ENCODE measurements at places on chromosomes 1 and 21.

DNA sequence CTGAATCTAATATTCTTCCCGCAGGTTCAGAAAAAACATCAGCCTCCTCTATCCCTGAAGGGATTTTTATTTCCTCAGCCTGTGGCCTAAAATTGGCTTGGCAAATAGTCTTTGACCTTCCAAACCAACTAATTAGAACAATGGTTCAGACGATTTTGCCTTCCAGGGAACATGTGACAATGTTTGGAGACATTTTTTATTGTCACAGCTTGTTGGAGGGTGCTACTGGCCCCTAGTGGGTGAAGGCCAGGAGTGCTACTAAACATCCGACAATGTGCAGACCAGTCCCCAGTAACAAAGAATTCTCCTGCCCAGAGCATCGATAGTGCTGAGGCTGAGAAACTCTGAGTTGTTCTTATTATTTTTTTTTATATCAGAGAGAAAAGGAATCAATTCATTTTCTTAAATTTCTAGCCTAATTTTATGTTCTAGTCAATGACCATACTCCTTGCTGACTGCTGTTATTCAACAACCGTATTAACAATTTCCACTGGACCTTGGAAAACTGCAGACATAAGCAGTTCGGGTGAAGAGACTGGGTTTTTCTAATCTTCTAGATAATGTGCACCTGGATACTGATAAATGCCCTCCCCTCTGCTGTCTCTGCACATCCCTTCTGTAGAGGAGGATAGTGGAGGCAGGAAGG is 280.7 kb downstream of the LMX1A start:
- peak; percentile 8 for DNase-seq

- no peak for DNase-seq
Observed at GRCh38 chr21:35476621-35477395, 427.7 kb upstream of the RUNX1 start.

GRCh38 chr1:41240781-41241353 is 1.2 kb downstream of the SCMH1 start:
- no peak for DNase-seq

GRCh38 chr1:207034208-207034607 is 1.7 kb upstream of the C1orf116 start:
- no peak for DNase-seq

GRCh38 chr21:34997294-34997693 is 51.8 kb downstream of the RUNX1 start:
- DNase-seq, result no peak

DNA sequence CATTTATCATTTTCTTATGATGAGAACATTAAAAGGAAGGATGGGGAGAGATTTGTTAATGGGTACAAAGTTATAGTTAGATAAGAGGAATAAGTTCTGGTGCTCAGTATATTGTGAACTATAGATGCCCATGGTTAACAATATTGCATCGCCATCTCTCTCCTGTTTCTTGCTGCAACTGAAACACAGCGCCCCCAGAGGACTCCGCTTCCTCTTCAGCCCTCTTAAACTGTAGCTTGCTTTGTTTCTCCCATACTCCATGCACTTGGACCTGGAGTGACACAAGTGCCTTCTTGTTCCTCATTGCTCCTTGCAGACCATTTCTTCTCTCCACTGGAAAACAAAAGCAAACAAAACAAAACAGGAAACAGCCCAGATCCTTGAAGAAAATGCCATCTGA is 70.1 kb upstream of the NTPCR start:
- peak; percentile 16 for DNase-seq

DNA sequence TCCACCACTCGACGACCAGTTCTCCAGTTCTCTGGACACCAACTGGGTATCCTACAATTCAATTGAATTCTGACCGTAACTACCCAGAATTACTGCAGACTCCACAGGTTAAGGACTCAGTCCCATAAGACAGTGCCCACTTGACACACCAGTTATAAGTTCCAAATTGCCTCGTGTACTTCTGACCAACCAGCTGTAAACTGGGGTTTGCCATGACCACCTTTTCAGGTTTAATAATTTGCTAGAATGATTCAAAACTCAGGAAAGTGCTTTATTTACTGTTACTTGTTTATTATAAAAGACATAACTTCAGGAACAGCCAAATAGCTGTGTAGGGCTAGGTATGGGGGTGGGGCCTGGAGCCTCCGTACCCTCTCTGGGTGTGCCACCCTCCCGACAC is 15.3 kb downstream of the NUDC start:
- no peak for DNase-seq

- no peak for DNase-seq
Observed at GRCh38 chr1:185157599-185158412, 839 bp downstream of the SWT1 start.

DNA sequence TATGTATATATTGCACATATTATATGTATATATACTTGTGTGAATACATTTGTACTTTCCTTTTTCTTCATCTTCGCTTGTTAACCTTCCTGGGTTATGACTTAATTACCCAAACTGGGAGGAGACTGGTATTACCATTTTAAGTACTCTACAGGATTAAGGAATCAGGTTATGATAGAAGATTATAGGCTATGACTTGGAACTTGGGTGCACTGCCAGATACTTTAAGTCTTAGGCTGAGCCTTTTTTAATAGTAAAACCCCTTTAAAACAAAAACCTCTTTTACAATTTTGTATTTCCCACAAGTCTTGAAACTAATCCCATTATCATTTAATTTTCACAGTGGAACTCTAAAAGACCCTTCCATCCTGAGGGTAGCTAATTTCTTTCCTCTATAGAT is 6.0 kb downstream of the BRWD1 start:
- no peak for DNase-seq

GRCh38 chr1:59156526-59157199 is 140.2 kb upstream of the FGGY start:
- DNase-seq, result no peak

DNA sequence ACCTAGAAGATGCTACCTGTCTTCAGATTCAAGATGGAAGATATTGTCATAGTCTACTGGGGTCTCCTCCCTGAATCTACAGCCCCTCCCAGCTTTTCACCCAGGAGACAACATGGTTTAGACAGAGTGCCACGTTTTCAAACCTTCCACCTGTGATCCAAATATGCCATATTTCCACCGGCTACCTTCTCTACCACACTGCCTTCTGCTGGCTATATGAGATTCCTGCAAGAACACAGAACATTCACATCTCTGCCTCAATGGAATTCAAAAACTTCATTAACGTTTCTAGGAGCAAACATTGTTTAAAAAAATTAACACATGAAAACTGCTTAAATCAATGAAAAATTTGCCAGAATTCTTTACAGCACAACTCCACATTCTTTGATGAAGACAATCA is 12.9 kb upstream of the LELP1 start:
- DNase-seq, result no peak

DNA sequence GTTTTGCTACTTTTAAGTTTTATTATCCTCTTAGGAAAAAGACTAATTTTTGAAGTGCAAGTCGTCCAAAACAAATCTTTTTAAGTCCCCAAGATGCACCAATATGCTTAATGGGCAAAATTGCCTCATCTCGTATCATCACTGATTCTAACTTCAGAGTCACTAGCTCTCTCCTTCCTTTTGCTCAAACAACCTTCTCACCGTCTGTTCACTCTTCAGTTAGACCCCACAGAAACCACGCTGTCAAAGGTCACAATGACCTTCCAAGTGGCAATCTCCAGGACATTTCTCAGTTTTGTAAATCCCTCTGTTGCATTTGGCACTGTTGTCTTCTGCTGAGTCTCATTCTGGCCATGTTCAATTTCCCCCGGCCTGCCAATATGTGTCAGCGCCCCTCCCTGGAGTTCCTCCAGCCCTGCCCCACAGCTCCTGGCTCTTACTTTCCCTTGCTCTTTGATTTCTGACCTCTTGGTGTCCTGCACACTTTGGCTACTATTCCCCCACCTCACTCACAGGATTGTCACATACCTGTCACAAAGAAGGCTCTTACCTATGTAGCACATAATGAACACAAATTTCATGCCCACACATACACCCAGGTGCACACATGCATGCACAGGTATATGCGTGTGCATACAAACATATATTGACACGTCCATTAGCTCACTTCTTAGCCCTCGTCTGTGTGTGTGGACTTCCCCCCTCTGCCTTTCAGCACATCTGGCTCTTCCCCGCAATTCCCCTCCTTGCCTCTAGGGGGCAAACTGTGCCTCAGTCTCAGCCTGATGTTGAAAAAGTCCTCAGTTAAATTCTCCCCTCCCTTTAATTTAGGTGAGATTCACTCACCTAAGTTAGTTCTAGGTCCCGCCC is 354.0 kb upstream of the DUSP10 start:
- DNase-seq, result no peak

DNA sequence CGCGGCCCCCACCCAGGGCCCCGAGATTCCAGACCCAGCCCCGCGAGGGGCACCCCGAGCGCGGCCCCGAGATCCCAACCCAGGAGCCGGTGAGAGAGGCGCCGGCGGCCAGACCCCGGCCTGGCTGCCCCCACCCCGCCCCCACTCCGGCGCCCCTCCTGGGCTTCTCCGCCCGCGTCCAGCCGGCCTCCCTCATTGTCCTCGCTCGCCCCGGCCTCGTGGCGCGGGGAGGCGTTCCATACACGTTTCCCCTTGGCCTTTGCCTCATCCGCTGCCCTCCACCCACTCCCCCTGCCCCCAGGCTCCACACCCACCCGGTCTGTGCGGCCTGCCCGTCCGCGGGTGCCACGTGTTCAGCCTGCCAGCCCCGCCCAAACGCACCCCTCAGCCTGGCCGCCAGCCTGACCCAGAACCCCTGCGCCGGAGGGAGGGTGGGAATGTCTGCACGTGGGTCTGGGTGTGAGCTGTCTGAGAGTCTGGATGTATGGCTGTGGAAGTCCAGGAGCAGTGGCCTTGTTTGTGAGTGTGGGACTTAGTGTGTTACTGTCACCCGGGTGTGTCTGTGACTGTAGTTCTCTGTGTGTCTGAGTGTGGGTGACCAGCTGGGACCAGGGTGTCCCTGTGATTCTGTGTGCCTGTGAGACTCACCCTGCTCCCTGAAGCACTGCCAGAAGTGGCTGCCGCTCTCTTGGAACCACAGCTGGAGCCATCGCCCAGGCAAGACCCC is 681 bp downstream of the B4GALT2 start:
- peak; percentile 78 for DNase-seq

DNA sequence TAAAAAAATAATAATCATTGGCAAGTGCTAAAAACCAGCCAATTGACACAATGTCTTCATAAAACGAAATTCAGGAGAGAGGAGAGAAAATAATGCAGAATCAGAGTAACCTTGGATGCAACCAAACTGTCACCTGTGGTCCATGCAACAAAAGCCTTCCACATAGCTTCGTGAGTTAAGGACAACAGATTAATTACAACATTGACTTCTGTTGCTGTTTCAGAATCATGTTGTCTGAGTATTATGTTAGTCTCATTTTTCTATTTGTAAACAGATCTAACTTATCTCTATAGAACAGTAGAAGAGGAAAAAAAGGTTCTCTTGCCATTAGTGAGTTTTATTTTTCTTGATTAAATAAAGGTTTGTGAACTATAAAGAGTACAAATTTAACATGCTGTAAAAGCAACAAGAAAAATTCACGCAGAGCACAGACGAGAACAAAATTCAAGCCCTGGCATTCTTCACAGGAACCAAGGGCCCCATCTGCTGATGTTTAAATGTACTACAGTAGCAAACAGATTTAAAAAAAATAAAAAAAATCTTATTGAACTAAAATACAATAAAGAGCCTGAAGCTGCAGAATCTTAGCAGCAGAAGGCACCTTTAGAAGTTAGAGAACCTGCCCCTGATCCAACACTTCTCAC is 381.1 kb upstream of the PKN2 start:
- DNase-seq, result no peak

DNA sequence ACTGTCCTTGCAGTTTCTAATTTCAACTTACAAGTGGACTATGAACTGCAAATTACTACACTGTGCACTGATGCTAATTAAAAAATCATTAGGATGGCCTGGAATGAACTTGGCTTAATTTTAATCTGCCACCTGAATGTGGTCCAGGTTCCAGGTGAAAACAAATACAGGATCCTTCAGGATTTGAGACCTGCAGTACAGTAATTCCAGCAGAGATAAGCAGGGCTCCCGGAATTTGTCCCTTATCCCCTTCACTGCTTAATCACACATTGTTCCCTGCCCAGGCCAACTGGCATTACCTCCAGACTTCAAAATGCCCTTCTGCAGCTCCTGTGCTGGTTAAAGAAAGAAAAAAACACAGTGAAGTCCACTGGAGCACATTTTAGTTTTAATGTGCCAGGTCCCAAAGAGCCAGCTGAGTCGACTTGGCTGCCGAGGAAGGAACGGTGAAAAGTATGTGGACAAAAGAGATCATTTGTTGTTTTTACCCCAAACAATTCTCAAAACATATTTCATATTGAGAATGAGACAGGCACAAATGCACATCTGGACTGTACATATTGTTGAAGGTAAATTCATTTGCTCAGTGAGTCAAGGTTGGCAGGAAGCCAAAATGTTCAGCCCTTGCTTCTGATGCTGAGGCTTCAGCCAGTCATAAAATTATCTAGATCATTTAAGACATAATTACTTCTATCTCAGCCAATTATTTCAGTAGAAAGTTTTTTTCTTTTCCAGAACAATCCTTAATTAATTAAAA is 28.3 kb downstream of the DEGS1 start:
- DNase-seq, result no peak

GRCh38 chr1:47983691-47984090 is 13.5 kb downstream of the TRABD2B start:
- no peak for DNase-seq

DNA sequence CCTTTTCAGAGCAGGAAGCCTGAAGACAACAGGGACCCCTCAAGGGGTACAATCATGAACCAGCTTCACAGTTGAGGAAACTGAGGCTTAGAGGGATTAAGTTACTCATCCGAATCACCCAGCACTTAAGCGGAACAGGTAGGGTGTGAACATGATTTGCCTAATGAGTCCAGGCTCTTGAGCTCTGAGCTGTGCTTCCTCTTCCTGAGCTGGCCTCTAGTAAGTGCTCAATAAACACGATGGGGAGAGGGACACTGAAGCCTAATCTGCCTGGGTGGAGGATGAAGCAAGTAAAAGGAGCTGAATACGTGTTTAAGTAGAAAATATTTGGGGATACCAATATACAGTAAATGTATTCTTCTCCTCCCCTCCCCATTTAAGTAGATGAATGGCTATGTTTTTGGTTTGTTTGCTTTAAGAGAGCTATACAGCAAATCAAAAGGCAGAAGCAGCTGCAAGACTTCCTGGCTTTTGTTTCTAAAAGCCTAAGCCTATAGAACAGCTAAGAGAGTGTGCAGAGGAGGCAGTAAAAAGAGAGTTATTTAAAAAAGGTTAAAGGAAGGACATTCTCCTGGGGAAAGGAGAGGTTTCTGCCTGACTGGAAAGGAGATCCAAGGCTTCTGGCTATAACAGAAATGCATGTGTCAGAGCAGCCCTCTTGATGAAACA is 20.5 kb downstream of the STPG1 start:
- DNase-seq, result no peak

GRCh38 chr1:41344708-41345159 is 16.5 kb upstream of the FOXO6 start:
- no peak for DNase-seq

GRCh38 chr1:216740331-216740730 is 17.1 kb upstream of the ESRRG start:
- DNase-seq, result no peak

GRCh38 chr1:40299366-40300248 is 17.5 kb downstream of the COL9A2 start:
- no peak for DNase-seq

All from hepatic stellate cell (primary cell).